ENCODE measurements at places on chromosomes 6 and 20.

- DNase-seq: no peak
Observed at GRCh38 chr6:16419636-16420336, 181.4 kb downstream of the GMPR start.

DNA sequence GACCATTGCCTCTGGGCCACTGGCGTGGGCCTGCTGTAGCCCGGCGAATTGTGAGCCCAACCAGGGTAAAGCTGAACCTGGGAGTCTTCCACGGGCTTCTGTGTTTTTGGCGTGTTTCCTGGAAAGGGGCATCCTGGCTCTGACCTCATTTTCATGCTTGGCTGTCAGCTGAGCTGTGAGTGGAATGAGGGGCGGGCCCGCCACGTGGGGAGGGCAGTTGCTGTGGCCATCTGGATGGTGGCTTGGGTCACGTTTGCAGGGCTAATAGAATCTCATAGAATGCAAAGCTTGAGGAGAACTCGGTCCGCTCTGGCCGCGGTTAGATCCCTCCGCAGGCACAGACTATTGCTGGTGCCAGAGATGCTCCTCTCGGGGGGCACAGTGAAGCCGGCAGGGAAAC lies 263.0 kb downstream of the SMOC2 start:
- DNase-seq: no peak

DNA sequence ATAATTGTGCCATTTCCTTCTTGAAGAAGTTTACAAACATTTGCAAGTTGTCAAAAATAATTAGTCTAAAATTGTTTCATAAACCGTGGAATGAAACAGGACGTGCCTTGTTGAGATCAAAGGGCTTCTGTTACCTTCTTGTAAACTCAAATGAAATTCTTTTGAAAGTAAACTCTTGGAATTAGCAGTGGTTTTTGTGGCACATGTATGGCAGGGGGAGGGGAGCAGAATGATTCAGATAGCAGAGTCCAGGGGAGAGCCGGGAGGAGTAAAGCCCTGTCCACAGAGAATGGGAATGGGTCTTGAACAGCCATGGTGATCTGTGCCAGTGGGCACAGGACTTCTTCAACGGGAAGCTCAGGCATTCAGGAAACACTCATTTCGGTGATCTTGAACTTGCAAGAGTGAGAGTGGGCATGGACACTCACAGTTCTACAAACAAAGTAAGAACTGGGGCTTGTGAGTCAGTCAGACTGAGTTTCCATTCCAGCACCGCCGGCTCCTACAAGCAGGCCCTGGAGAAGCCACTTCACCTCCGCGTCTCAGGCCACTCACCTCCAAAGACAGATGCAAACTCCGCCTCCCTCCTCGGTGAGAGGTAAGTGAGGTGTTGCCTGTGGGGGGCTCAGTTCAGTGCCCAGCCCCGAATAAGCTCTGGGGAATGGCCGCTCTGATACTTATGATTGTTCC lies 143.1 kb downstream of the CDH26 start:
- DNase-seq: no peak

DNA sequence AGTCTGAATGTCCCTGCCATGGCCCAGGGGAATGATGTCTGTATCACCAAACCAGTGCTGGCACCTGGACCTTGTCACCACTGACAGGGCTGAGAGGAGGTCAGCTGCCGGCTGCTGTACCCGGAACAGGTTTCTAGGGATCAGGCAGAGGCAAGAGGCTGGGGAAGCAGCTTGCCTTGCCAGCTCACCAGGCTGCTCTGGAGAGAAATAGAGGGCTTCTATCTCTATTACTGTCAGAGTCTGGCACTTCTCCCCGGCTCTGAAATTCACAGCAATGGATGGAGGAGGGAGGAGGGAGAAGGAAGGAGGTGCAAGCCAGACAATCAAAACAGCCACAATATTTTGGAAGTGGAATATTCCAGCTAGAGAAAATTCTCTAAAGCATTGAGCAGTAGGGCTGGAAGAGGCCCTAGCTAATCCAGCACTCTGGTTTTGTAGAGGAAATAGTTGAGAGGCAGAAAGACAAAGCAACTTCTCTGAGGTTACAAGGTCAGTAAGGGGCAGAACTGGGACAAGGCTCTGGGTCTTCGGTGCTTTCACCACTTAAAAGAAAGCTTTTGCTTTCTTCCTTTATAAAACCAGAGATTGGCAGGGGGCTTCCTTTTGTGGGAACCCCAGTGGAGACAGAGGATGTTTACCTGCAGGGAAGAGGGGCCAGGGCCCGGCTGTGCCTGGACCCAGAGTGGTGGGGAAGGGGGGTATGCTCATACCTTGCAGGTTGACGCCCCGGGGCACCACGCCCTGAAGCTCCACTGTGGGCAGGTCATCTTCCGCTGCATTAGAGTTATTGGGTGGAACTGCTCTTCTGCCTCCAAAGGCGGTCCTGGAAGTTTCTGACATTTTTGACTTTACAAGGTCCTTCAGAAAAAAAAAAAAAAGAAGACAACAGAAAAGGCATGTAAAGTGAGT lies 2.4 kb downstream of the F13A1 start:
- no peak for DNase-seq

DNA sequence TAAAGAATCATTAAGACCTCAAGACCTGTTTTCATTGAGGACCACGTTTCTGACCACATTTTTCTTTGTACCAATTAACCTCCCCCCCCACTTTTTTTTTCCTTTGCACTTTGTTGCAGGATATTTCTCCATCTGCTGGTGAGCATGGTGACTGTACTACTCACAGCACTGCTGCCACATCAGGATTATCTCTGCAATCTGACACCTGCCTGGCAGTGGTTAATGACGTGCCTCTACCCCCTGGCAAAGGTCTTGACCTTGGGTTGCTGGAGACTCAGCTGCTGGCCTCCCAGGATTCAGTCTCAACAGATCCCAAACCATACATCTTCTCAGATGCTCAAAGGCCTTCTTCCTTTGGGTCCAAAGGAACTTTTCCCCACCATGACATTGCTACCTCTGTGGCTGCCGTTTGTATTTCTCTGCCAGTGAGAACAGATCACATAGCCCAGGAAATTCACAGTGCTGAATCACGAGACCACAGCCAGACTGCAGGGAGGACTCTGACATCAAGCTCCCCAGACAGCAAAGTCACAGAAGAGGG lies 46.6 kb upstream of the EDN3 start:
- no peak for DNase-seq

DNA sequence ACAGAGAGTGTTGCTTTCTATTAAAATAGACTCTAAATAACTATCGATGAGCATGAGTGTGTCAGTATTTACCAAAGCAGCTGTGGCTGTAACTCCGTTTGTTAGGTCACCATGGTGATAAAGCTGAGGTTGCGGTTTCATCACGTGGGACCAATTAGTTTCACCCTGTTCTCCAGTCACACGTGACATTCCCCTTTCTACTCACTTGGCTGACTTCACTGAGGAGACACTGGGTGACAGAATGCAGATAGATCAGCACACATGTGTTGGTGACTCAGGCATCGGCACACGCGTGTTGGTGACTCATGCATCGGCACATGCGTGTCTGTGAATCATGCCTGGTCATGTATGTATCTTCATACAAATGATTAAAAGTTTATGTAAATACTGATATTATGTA lies 285.4 kb downstream of the THBS2 start:
- DNase-seq: no peak

DNA sequence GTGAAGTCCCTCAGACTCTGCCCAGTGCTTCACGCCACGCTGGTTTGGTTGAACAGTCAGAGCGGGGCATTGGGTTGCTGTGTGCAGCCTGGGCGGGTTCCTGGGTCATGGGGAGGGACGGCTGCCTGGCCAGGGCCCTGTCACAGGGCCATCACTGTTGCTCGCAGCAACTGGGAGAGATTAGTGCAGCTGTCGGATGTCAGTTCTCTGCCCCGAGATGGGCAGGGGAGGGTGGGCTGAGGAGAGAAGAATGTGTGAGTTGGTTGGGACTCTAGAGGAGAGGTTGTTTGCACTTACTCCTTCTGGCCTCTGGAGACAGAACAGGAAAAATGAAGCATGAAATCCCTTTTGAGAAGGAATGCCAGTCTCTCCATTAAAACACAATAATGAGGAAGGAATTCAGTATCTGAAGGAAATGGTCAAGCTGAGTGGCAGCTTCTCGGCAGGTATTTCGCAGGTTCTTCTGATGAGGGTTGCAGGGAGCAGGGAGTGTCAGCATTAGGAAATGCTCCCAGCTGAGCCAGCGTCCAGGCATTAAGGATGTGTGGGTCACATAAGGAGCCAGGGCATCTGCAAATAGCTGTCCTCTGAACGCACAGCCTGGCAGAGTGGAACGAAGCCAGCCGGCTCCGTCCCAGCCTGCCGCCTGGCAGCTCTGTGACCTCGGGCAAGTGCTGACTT lies 95.9 kb downstream of the SSR1 start:
- DNase-seq: no peak

DNA sequence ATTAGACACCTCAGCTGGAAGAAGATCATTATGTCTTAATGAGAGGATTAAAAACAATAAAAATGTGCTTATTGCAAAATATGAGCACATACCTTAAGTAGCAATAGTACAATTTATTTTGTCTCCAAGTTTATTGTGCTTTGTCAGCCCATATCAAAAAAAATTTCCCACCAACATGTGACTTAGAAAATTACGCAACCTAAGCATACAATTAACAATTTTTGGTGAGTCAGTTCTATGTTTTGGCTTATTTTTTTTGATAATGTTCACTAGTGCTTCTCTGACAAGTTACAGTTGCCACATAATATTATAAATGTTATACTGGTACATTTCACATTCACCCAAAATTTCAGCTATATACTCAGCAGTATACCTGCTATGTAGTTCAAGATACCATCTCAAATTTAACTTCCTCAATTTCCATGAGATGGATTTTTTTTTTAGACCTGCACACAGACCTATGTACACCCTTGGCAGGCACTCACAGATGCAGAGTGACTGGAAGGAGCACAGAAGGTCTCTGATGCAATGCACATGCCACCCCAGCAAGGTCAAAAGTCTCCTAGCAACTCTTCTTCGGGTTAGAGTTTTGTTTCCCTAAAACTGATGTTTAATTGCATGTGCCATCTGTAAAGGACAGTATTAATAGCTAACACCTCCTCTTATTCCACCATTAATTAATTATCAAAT lies 112.4 kb downstream of the PRKN start:
- no peak for DNase-seq

- DNase-seq: no peak
Observed at GRCh38 chr6:40903456-40903855, 135.6 kb downstream of the UNC5CL start.

DNA sequence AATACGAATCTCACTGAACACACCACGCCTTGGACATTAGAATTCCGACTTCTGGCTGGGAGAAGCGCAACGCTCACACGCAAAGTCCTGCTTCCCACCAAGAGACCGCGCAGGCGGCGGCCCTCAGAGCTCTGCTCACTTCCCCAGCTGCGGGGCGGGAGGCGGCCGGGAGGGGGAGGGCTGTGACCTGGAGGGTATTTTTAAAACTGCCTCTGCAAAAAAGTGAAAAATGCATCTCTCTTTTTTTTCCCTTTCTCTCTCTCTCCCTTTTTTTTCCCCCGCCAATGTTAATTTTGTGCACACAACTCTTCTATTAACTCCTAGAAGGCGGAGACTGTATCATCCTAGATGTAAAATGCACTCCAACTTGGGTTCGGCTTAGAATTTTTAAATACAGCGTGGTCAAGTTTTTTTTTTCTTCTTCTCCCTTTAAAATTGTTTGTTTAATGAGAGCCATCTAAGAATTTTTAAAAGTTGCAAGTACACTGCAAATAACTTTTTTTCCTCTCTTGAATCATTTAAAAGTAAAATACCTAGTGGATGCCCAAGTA lies 66.4 kb downstream of the STX11 start:
- no peak for DNase-seq

- no peak for DNase-seq
Observed at GRCh38 chr20:16580147-16580546, 6.9 kb upstream of the KIF16B start.
